Fibroblast of gingiva (primary cell): ENCODE measurements at places on chromosomes 4 and X.

GRCh38 chr4:73258686-73259570 lies at the start of gene ANKRD17:
Gene ANKRD17 (minus strand): TSS chr4:73258798. CDS start chr4:73258668, 130 bp downstream.
- peak; percentile 93 for DNase-seq

DNA sequence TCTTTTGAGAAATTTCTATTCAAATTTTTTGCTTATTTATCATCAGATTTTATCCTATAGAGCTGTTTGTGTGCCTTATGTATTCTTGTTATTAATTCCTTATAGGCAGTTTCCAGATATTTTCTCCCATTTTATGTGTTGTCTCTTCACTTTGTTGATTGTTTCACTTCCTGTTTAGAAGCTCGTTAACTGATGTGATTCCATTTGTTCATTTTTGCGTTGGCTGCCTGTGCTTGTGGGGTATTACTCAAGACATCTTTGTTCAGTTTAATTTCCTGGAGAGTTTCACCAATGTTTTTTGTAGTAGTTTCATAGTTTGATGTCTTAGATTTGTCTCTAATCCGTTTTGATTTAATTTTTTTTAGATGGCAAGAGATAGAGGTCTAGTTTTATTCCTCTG lies 14.6 kb downstream of the ZNF718 start:
- DNase-seq: no peak

- DNase-seq: no peak
Measured at GRCh38 chr4:78545275-78546246, 6.0 kb upstream of the ANXA3 start.

DNA sequence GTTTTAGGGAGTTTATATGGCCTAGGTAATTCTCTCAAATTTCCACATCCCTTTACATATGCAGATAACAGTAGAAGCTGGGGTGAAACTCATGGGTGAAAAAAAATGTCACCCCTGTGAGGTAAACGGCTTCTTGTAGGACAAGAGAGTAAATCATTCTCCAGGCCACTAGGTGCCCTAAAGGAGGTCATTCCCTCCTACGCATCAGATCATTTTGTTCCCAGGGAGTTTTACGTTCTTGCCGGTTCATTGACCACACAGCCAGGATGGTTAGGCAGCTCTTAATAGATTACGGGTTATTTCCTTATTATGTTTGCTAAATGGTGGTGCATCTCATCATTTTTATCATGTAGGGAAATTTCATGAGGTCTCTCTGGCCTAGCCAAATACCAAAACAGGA lies 225.8 kb upstream of the NOCT start:
- no peak for DNase-seq

DNA sequence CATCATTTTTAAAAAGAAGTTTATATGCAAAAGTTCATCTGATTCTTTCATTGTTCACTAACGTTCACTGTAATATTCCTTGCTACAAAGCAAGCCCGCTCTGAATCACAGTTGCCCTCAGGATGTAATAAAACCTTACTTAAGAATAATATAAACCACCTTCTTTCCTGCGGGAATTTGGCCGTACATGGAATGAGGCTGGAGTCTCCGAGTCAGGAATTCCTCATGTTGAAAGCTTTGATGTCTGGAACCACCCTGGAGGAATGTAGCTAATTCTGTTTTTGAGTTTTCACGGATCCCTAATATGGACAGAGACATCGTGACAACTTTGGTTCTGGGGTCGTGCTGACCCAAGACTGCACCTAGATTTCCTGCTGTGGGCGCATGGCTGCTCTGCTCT lies 58.5 kb downstream of the CRLF2 start:
- no peak for DNase-seq

DNA sequence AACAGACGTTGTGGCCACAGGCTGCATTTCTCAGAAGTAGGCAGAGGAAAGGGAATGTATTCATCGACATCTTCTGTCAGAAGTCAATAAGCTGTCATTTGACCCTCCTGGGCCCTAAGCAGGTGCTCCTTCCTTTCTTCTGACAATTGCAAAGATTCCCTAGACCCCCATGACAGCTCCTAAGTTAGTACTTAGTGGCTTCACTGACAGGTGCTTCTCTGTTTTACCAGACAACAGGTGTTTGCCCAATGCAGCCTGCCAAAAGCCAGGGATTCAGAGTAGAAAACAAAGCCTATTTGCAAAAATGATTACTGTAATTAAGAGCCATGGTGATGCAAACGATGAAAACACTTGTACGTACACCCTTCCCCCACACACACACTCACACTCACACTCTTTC lies 7.5 kb upstream of the FGF5 start:
- DNase-seq: no peak

DNA sequence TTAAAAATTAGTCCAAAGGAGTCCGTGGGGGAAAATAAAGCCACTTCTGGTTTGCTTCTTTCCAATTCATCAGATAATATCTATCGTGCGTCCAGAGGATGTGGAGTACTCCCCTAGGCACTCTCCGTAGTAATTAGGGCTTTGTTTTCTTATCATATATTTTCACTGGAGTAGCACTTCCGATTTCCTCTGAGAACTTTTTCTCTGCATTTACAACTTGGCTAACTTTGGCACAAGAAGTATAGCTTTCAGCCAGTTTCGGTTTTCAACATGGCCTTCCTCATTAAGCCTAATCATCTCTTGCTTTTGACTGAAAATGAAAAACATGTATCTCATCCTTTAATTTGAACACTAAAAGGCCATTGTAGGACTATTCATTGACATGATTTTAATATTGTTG lies 80.5 kb downstream of the CASP3 start:
- no peak for DNase-seq

GRCh38 chr4:73257651-73258435 lies 755 bp downstream of the ANKRD17 start:
- DNase-seq: peak; percentile 35
